Cortex of kidney (tissue), 1 donor: ENCODE measurements at places on chromosomes 6 and 20.

DNA sequence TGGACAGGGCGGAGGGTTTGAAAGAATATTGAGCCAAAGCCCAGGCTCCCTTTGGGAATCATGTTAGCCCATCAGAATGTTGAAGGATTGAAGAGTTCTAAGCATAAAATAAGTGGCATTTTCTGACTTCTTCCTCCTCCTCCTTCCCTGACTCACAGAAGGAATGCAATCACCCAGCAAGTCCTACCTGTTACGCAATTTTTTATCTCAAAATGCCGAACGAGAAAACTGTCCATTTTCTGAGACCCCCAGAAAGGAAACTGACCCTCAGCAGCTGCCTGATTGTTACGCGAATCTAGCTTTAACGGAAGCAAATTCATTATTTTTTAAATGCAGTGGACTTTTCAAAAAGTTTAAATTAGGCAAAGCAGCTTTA is 4.7 kb upstream of the DNAJC5 start:
- no peak for DNase-seq

DNA sequence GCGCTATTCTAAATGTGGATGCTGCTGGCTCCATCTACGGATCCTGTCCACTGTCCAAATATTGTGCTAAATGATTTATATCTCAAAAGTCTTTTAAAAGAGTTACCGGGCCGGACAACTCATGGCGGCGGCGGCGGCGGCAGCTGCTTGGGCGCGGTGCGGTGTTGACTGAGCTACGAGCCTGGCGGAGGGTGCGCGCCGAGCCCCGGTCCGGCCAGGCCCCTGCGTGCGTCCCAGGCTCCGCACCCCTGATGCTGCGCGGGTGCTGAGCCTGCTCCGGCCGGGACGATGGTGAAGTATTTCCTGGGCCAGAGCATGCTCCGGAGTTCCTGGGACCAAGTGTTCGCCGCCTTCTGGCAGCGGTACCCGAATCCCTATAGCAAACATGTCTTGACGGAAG is 303.4 kb downstream of the CENPW start:
- no peak for DNase-seq

DNA sequence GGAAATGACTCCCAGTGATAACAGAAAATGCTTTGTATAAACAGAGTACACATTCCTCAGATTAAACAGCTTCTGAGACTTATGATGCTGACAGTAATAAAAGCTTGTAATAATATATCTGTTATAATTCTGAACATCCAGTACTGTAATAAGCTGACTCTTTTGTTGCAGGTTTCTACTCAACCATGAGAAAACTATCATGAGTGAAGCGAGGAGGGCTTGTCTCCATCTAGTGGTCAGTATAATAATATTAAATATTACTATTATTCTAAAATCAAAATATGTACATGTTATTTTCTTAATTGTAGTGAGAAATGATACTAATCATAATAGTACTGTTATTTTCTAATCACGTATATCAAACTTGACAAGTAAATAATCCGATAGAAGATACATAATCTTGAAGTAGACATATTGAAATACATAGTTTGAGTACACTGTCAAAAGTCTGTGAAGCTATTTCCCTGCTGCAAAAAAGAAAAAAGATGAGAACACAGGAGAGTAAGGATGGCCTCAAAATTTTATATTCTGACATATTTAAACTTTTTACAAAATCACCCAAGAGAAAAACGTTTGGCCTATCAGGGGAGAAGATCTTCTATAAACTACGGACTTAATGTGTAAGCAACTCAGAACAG is 183.1 kb downstream of the MOXD1 start:
- DNase-seq, result no peak

DNA sequence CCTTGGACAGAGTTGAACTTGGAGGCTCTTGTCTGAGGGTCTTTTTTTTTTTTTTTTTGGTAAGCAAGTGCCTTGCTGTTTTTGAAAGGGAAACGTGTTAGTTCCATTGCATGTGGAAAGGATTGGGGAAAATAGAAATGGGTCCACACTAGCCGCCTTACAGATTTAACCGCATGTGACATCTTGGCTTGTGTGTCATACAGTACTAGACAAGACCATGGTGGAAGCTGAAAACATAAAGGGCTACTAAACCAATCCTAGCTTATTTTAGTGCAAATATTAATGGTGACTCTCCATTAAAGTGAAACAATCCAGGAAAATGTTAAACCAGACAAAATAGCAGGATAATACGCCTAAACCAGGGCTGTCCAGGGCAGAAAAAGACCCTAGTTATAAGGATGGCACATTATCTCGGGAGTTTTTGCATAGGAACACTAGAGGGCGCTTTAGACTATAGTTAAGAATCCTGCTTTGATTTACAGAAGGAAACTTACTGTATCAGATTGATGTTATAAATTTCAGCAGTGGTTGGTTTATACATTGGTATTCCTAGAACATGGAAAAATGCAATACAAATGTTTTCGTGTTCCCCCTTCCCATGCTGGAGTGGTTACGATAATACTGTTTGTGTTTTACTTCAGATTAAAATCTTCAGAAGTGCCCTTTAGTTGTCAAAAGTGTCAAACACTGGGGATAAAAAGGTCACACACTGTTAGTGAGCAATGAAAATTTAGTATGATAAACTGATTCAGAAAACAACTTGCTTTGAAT is 59.8 kb upstream of the DEK start:
- no peak for DNase-seq

DNA sequence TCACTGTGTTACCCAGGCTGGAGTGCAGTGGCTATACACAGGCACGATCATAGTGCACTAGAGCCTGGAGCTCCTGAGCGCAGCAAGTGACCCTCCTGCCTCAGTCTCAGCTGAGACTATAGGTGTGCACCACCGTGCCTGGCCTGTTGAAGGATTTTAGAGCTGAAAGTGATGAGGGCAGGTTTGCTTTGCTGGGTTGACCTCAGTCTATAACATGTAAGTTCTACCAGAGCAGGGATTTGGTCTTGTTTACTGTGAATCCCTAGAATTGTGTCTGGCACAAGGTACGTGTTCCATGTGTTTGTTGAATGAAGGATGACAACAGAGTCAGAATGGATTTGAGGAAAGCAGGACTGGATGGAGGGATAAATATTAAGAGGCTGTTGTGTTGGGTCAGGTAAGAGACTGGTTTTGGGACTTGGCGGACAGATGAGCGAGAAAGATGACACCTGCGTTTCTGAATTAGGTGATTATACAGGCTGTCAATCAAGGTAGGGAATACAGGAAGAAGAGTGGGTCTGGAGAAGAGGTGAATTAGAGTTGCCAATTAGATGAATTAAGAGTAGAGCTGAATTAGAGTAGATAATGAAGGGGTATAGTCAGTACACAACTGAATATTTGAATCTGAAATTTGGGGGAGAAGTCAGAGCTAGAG is 6.5 kb downstream of the ASXL1 start:
- DNase-seq, result no peak

GRCh38 chr6:11318835-11319813 is 86.7 kb upstream of the NEDD9 start:
- no peak for DNase-seq

DNA sequence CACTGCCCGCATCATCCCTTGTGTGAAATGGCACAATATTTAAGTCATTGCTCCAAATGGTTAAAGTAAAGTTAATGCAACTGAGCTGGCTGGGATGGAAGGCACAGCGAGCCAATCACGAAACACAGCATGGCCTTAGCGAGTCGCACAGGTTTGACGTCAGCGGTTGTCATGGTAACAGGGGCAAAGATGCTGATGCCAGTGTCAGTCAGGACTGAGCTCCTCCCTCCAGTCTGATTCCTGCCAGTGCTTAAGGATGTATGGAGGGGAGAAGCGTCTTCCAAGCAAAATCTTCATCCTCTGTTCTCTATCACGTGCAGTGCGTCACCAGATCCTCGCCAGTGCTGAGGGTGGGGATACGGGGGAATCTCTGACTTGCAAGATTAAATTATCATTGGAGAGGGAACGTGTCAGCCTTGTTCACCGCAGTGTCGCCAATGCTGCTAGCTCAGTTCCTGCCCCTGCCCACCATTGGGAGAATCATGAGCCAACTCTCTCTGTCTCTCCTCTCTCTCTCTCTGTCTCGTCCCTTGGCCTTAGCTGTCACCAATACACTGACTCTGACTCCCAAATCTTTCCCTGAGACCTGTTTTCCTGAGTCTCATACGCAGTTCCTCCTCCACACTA is 24.5 kb downstream of the TSPYL4 start:
- no peak for DNase-seq

GRCh38 chr6:33314515-33314942 is 651 bp upstream of the TAPBP start:
- DNase-seq, result no peak

DNA sequence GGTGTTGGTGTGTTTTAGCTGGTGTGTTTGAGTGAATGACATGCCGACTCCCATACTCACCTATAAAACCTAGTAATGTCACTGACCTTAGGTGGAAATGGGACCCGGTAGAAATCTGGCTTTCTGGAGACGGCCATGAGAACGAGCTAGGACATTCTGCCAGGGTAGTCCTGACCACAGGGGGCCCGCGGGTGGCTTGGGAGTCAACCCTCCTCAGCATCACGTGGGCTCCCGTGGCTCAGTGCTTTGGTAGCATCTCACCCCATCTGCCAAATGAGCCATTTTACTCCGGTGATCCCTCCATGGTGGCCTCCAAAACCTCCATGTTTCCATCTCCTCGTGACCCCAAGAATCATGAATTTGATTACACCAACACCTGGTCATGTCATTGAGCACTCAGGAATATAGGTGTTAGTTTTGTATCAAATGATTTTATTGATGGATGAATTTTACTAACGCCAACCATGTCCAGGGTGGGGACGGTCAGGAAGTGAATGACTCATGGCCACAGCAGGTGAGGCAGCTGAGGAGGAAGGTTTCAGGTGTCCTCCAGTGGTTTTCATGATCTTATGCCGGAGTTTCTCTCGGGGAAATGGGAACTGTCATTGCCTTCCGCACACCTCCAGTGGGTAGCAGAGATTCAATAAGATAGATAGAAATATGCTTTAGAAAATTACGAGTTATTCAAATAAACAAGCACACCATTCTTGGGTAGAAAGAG is 195.0 kb downstream of the SYNDIG1 start:
- no peak for DNase-seq

DNA sequence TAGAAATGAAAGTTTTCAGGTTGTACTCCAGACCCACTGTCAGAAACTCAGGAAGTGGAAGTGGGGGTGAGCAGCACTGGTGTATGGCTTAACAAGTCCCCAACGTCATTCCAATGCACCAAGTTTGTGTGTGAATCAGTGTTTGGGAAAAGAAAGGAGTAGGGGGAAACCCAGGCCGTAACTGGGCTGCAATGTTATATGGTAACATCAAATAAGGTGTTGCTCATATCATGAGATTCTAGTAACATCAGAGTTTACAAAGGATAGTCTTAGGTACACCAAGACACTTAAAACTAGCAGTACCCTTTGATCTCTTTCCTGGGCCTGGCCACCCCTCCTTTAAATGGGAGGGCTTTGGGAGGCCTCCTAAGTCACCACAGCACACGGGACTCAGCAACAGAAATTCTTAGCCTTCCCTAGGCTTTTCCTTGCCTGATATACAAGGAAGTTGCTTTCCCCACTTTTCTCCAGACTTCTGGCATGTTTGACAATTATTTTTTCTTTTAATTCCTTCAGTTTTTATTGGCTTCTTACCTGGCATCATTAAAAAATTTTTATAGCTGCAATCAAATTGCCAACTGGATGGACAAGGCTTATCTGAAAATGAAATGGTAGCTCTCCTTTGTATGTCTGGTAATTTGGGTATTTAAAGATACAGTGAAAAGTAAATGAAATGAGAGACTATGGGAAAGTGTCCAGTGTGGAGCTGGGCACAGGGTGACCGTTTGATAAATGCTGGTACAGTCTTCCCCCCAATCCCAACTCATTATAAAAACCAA is 15.1 kb downstream of the E2F3 start:
- DNase-seq, result no peak

GRCh38 chr6:35357677-35358076 is 15.3 kb downstream of the PPARD start:
- DNase-seq, result no peak

DNA sequence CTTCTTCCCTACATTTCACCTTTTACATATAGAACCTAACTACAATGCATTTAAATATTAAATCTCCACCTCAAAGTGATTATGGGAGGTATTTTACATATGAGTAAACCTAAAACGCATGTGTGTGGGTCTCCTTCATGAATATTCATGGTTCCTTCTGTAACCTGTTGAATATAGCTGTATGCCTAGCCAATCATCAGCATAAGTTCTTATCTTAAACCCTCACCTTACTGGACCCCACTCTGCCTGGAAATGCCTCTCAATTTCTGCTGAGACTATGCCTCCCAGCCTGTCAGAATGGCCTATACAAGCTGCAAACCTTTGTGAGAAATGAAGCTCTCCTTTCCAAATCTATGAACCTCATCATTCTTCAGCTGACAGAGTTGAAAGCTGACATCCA is 21.3 kb downstream of the CEP85L start:
- DNase-seq, result no peak

DNA sequence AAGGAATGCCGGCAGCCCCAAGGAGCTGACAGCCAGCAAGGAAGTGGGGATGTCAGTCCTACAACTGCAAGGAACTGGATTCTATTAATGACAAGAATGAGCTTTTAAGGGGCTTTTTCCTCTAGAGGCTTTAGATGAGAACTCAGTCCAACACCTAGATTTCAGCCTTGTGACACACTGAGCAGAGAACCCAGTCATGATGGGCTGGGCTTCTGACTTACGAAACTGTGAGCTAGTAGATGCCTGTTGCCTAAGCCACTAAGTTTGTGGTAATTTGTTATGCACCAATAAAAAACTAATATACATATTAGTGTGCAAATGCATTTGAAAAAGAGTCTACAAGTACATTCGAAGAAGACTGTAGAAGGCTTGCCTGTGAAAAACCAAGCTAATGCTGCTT is 263.3 kb downstream of the SOX4 start:
- no peak for DNase-seq

DNA sequence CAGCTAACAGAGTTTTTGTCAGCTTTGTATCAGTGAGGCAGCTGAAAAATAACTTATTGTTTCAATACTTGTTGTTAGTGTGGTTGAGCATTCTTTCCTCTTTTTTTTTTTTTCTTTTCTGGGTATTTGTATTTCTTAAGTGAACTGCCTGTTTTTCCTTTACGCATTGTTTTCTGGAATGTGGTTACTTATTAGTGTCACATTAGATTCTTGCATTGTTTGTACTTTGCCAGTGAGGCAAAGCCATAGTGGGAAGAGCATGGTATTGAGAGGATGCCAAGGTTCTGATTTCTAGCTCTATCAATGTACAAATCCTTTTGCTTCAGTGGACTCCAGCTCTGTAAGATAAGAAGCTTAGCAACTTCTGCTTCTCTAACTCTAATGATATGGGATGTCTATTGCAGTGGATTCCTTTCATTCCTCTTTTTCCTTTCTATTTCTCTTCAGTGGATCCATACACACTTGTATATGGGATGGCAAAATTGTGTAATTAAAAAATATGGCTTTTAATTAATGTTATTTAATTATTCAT is 3.9 kb downstream of the CDKAL1 start:
- DNase-seq, result no peak

- no peak for DNase-seq
These were observed 85.3 kb downstream of the JARID2 start for GRCh38 chr6:15331143-15331542.

- DNase-seq, result no peak
These were observed 155.9 kb downstream of the NRN1 start for GRCh38 chr6:5850848-5851255.

GRCh38 chr6:105005451-105005850 is 48.5 kb downstream of the LIN28B start:
- DNase-seq, result no peak

GRCh38 chr6:45420909-45421708 is 43.4 kb upstream of the SUPT3H start:
- no peak for DNase-seq
